ENCODE measurements at places on chromosomes 7 and 10.
A peak's percentile ranks its signal among the peaks of the same experiment; 100 is the strongest.

DNA sequence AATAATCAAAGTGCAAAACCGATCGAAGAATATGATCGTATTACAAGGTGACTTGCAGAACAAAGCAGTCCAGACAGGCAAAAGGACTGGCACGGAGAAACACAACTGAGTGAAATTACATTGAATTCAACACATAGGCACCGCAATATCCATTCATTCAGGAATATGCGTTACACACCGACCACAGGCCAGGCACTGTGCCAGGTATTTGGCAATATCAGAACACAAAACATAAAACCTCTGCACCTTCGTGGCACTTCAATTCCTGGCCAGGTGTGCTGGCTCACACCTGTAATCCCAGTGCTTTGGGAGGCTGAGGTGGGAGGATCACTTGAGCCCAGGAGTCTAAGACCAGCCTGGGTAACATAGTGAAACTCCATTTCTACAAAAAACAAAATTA, 187.9 kb downstream of the DIP2C start:
- DNase-seq, result peak; percentile 6

DNA sequence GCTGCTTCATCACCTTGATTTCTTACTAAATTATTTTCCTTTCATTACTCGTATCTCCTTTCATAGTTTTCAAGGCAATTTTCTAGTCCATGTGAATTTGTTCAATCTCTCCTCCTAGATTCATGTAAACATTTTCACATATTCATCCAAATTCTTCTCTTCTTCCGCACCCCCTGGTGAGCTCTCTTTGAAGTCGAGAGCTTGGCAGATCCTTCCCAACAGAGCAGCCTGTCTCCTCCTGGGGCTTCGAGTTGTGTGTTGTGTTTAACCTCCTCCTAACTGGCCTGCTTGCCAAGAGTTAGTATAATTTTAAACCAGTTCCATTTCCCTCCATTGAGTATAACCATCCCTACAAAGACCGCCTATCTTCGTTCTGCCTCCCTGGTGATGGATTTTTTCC, 272.4 kb upstream of the CELF2 start:
- no peak for DNase-seq

DNA sequence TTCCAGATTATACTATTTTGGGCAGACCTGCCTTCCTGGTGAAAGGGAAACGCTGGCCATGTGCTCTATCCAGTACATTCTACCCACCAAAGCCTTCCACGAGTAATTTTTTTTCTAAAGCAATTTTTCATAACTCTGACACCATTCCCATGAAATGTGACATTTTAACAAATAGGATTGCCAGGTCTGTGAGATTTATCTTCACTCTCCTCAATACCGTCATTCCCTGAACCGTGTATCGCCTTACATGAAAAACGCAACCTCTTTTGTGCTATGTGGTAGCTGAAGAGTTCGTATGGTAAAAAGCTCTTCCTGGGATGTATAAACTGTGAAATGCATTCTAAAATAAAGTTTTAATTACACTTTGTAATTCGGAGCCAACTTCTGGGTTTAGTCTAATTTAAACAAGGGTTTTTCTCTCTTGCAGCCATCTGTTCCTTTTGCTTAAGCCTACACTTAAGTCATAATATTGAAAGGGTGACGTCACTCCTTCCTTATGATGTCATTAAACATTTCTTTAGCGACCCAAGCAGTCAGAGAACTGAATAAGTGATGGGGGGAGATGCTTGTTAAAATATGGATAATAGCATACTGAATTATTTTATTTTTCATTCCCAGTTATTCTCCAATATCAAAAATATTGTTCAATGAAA, 27.7 kb downstream of the C1QL3 start:
- DNase-seq, result no peak

DNA sequence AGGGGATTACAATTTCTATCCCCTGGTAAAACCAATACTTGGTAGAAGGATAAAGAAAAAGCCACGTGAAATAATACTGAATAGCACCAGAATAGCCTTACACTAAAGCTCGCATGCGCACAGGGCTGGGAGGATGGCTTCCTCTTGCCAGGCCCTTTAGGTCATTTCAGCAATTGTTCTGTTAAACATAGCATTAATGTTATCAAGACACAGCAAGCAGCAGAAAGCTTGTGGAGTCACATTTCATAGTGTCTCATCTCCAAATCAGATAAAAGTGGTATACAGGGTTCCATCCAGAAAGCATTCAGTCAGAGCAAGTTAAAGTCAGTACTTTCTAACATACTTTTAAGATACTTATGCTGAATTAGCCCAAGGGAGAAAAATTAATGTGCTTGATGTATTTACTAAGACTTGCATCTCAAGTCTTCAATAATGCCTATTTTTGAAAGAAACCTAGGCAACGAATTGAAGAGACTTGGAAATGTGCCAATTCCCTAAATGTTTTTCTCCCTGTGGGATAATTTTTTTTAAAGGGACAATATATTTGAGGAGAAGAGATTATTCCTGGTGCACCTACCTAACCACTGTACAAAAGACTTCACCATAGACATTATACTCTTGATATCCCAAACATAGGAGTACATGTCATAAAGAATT, 14.3 kb upstream of the NPM3 start:
- no peak for DNase-seq

DNA sequence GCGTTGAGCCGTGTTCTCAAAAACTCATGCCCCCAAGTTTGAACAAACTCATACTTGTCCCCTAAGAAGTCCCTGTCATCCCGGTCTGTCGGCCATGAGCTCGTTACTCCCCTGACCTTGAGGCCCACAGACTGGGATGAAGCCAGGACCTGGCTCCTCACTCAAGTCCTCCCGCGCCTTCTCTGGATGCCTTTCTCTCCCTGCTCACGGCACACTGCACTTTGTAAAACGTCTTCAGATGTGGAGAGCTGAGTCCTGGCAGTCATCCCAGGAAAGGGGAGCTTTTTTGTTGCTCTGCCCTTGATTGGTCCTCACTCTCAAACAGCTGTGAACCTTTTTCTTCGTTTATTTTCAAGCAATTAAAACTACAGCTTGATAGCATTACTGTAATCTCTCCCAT, 110.8 kb downstream of the JAZF1 start:
- peak; percentile 35 for DNase-seq

DNA sequence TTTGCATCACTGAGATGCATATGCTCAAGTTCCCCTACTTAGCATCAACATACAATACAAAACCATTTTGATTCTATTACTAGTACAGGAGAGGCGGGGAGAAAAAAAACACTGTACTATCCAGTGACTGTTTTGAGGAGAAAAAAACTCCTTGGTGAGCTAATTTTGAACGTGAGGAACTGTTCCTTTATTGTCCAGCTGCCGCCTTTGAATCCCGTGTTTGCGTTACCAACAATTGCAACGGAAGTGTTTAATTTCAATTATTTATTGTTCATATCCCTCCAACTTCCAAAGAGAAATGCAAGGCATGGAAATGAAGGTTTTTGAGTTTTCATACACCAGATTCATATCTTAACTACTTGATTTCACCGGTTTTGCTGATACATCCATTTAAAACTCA, 66.4 kb upstream of the ARHGAP21 start:
- no peak for DNase-seq

- DNase-seq, result no peak
These were observed 681.0 kb upstream of the C7orf33 start for GRCh38 chr7:147909431-147910148.

DNA sequence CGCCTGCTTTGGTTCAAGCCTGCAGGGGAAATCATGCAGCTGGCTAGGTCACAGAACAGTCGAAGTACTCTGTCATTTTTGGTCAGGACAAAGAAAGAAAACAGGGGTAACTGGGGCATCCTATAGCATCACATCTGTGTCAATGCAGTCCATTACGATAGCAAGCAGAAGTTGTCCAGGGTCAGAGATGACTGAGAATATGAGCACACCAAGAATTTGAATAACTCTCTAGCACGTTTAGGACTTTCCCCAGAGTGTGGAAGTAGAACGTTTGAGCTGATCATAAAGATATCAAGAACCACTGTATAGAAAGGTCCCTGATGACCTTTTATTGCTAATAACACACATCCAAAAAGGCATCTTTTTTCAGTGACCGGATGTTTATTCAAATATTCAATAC, 12.7 kb upstream of the HECW1 start:
- DNase-seq, result no peak

- no peak for DNase-seq
These were observed 64.5 kb upstream of the MPP7 start for GRCh38 chr10:28367413-28367812.

DNA sequence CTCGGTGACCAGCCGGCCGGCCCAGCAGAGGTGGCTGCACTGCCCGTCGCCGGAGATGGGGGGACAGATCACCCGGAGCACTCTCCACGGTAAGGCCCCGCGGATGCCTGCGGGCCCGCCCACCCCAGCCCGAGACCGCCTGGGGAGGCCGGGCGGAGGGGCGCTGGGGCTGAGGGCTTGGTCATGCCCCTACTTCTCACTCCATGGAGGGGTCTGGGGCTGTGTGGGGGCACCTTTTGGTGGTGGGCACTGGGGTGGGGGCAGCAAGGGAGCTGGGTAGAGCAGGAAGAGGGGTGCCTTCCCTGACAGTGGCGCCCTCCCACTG, 61.8 kb downstream of the NEURL1 start:
- DNase-seq, result no peak

DNA sequence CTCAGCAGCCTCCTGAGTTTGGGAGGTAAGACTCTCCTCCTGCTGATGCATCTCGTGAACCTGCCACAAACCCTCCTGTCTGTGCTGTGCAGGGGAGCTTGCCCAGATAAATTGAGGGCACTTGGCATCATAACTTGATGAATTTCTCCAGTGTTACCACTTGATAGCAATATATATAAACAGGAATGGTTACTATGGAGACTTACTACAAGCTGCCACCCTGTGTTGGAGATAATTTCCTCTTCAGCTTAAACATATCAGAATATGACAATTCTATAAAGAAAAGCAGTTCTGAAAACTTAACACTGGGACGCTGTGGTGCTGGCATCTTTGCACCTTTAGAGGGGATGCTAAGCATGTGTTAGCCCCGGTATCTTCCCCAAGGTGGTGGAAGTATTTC, 14.9 kb downstream of the PFKFB3 start:
- DNase-seq, result peak; percentile 42

DNA sequence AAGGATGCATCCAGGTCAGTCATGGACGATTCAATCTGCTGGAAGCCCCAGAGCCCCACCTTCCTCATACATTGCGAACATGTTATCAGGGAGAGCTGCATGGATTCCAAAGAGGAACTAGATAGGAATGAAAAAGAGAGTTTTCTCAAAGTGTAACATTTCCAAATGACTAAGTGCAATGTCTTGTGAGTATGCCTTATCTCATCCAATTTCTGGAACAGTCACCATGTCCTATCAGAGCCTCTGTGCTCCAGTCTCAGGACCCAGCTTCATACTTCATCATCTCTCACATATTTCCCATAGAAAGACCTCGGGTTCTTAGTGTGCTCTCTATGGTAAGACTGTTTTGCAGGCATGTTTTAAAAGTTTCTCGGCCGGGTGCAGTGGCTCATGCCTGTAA, 26.8 kb downstream of the ZC3HC1 start:
- no peak for DNase-seq

GRCh38 chr10:84200537-84201243, 6.4 kb downstream of the CDHR1 start:
- no peak for DNase-seq

GRCh38 chr7:17020250-17020649, 138.5 kb upstream of the AGR3 start:
- DNase-seq, result no peak

DNA sequence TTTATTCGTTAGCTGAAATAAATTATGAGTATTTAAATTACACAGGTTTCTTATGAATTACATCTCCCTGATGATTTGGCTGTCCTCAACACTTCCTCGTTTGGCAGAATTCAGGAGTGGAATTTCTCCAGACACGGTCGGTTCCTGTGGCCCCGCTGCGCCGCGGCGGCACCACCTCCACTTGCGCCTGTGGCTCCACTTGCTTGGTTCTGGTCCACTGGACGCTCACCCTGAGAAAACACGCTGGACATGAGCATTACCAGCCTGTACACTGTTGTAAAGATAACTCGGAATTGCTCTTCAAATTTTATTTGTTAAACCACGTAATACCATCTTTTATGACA, 85.3 kb downstream of the ZNF33B start:
- no peak for DNase-seq

- DNase-seq, result peak; percentile 52
These were observed 34.4 kb downstream of the RCC1L start for GRCh38 chr7:75039166-75039565.

GRCh38 chr7:46759711-46760480, 822.0 kb downstream of the TNS3 start:
- peak; percentile 90 for DNase-seq

DNA sequence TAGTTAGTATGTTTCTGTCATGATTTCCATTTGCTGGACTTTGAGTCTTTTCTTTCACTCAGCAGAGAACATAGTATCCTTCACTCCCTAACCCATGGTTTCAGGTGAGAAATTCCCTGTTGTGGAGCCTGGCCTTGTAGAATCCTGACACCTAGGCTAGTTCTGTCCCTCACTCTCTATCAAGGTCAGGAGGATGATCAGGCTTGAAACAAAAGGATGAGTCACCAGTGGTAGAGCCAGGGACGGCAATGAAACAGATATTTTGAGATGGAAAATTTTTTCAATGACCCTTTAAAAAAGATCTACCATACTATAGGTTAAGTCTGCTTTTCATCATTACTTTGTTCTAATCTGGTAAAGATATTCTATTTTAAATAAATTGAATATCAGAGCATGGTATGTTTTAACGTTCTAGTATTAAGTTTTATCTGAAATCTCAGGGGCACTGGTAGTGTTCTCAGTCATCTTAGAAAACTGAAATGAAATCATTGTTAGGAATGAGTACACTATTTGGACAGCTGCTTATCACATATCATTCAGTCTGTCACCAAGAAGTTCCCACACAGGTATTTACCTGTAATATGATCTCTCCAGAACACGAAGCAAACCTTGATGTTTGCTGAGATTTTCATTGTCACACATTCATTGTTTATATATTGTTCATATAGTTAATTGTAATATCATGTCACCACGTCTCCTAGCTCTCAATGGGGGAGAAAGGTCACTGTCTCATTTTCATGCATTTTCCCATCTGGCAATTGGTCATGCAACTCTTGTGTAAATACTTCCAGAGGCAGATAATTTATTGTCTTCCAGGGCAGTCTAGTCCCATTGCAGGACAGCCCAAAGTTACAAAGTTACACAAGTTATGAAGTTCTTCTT, 299.9 kb upstream of the LRRTM3 start:
- no peak for DNase-seq

DNA sequence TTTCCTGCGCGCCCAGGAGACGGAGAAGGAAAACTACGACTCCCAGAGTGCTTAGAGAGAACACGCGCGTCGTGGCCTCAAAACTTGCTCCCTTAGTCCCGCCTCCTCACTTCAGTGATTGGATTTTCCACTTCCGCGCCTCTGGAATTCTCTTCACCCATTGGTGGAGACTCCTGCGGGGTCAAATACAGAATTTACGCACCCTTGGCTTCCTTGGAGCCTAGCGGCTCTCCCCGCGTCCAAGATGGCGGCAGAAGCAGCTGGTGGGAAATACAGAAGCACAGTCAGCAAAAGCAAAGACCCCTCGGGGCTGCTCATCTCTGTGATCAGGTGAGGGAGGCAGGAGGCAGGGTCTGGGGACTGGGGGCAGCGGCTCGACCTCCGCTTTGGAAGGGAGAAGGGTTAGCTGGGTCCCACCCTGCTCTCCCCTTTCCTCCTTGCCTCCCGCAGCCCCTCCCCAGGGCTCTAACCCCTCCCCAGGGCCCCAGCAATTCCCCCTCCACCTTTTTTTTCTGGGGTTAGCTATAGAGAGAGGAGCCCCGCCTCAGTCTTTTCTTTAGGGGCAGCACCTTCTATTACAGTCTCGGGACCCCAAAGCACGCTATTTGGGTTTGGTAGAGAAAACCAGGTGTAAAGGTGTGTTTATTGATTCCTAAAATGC, at the start of gene EXOC4:
EXOC4 (plus strand) TSS at position 221 of the 661 bp plus-strand sequence.
- DNase-seq, result peak; percentile 99

- DNase-seq, result no peak
These were observed 130.0 kb downstream of the PLXNA4 start for GRCh38 chr7:132446260-132446659.

GRCh38 chr10:93143281-93143680, 69.6 kb downstream of the CYP26A1 start:
- DNase-seq, result no peak
